WTC11 (cell line): ENCODE measurements at places on chromosomes 7 and 10.

GRCh38 chr7:95471071-95471470 lies 14.7 kb upstream of the ASB4 start:
- DNase-seq, result no peak

GRCh38 chr7:94414481-94414880 lies 19.8 kb downstream of the COL1A2 start:
- no peak for DNase-seq

DNA sequence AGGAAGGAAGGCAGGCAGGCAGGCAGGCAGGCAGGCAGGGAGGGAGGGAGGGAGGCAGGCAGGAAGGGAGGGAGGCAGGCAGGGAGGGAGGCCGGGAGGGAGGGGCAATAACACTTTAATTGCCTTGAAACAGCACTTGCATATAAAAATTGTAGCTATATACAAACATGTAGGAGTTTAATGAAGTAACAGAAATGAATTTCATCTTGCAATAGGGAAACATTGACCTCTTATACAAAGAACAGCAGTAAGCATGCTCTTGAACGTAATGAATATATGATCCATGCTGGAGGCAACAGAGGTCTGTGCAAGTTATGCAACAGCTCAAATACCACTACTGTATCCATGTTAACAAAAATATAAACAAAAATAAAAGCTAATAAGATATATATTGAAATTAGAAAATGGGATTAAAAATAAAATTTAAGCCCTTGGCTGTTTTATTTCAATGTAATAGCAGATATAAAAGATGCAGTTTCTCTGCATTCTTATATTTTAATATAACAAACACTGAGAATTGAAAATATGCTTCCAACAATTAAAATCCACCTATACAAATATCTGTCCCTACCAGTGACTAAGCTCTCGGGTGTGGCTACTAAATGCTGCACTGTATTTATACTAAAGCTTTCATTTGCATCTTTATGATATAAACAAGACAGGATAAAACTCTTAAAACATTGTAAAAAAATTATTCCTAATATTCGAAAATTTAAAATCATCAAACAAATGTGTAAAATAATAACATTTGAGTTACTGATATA lies 50.3 kb downstream of the CACNA2D1 start:
- no peak for DNase-seq

GRCh38 chr7:69208848-69209247 lies 389.4 kb upstream of the AUTS2 start:
- DNase-seq, result no peak

DNA sequence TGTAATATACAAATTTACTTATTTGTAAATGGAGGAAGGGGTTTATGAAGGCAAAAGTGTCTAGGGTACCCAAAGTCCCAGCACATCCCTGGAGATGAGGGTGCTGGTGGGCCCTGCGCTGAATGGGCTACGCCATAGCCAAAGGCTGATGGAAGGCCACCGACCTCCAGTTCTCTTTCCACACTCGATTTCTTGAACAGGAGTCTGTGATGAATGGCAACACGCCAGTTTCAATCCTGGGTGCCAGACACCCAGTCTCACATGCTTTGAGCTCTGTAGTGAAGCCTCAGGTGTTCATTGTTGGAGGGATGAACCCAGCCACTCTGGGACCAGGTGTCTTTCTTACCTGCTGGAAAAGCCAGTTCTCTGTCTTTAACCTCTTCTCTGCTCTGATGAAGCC lies 752 bp downstream of the LRMDA start:
- no peak for DNase-seq

- DNase-seq, result no peak
Measured at GRCh38 chr7:129401967-129402860, 32.0 kb upstream of the STRIP2 start.

- peak; percentile 78 for DNase-seq
Measured at GRCh38 chr7:140062528-140063299, at the start of gene PARP12. Gene PARP12 (minus strand): TSS chr7:140062951. CDS start chr7:140062847, 104 bp downstream.

- no peak for DNase-seq
Measured at GRCh38 chr7:70063371-70063770, 465.1 kb downstream of the AUTS2 start.

GRCh38 chr10:2541176-2541575 lies 526.2 kb upstream of the PFKP start:
- DNase-seq, result no peak

GRCh38 chr10:24891823-24892222 lies 60.6 kb downstream of the PRTFDC1 start:
- no peak for DNase-seq

DNA sequence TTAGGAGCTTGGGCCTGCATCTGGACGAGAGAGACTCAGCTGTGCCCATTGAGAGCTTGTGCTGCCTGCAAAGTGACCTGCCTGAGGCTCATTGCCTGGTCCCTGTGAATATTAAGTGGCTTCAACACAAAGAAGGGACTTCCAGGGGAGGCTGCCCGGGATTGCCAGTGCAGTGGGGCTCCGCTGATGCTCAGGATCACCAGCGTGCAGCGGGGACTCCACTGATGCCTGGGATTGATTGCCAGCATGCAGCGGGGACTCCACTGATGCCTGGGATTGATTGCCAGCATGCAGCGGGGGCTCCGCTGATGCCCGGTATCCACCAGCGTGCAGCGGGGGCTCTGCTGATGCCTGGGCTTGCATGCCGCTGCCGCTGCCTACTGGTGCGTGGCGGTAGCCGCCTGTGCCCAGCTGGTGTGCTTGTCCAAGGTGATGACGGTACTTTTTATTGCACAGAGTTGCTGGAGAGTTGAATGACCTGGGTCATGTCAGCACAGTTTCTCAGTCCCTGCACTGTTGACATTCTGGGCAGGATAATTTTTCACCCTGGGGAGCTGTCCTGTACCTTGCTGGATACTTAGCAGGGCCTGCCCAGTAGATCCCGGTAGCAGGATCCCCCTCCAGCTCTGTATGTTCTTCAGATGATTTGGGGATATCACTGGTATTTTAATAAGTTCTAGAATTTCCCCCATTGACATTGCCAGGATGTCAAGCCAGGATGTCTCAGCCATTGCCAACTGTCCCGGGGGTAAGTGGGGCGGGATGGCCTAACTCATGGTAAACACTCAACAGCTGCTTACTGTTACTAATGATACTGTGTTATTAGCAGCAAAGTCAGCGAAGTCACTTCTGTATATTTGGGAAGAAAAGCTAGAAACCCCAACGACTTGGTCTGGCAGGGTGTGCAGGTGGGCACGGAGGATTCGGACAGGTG lies 13.0 kb downstream of the DOCK1 start:
- DNase-seq, result no peak

DNA sequence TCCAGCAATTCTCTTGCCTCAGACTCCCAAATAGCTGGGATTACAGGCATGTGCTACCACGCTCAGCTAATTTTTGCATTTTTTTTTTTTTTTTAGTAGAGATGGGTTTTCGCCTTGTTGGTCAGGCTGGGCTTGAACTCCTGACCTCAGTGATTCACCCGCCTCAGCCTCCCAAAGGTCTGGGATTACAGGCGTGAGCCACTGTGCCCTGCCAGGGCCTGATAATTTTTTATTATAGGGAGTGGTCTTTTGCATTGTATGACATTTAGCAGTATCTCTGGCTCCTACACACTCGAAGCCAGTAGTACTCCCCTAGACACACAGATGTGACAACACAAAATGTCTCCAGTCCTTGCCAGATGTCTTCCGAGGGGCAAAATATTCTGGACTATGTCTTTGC lies 124.0 kb downstream of the DKK1 start:
- DNase-seq, result no peak

- DNase-seq, result no peak
Measured at GRCh38 chr10:101732096-101732495, 37.1 kb upstream of the FBXW4 start.

DNA sequence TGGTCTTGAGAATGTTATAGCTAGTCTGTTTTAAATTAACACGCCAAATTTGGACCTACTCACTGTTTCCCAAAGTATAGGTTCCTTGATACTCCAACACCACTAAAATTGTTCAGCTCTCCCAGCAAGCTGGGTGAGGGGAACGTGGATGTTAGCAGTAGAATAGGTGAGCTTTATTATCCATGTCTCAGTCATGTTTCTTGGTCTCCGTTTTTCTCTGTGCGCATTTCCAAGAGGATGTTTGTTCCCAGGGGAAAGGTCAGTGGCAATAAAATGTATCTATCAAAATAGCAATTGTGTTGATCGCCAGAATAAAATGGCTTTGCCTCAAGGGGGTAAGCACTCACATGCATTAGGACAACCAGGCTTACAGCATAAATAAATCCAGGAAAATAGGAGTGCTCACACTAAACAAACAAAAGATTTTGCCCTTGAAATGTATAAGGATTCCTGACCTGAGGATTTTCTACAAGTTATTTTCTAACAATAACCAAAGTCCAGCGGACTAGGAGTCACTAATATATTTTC lies 187.0 kb upstream of the C7orf33 start:
- no peak for DNase-seq

GRCh38 chr7:122803323-122803722 lies 82.9 kb downstream of the CADPS2 start:
- DNase-seq, result no peak

DNA sequence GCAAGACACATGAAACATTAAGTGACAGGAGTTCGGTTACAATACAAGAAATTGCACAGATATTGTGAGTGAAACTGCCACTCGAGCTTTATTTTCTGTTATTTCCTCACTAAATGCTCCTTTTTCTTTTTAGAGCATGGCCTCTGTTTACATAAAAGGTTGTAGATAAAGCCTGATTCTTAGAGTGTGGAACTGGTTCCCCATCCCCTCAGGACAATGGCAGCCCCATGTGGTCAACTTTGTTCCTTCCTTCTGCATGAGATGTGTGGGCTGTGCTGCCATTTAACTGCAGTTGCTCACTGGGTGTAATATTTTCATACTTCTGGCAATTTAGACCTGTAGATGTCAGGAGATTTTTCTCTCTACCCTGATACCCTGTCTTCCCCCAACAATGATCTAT lies 70.2 kb downstream of the LRGUK start:
- DNase-seq, result no peak

DNA sequence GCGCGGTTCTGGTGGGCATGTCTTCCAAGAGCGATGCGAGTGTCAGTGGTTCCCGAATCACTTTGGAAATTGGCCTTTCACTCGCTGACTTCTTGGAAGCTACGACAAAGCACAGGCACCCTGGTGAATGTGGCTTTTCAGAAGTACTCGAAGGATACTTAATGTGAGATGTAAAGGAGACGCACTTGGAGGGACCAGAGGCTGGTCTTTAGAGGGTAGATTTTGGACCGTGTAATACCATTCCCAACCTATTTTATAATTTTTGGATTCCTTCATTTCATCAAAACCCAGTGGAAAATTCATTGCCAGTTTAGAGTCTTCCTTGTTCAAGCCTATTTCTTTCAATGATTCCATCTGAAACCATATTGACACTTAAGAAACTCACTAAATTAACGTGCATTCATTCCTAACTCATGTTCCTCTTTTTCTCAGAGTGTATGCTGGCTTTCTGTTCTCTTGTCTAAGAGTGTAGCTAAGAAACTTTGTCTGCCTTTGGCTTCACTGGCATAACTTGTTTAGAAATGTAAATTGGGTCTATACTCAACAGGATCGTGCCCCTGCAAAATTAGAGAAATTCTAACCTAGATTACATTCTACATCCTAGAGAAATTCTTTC lies 645 bp upstream of the COPG2 start:
- DNase-seq, result peak; percentile 14

- DNase-seq, result no peak
Measured at GRCh38 chr7:44748948-44749731, 493 bp downstream of the ZMIZ2 start.

GRCh38 chr7:70237256-70237655 lies 639.0 kb downstream of the AUTS2 start:
- DNase-seq, result no peak

- DNase-seq, result no peak
Measured at GRCh38 chr10:131195116-131195515, 116.4 kb downstream of the TCERG1L start.

DNA sequence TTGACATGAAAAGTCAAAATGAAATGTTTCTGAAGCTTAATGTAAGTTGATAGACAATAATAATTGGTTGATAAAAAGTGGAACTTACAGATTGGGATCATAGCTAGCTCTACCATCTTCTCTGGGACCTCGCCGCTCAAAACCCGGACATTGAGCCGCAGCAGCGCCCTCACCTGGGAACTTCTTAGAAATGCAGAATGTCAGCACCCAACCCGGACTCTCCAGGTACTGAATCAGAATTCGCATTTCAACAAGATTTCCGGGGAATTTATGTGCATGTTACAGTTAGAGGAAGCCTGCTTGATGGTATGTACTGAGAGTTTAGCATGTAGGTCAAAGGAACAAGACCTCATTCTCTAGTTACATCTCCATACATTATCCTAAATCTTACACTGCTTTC lies 36.7 kb upstream of the ABLIM1 start:
- DNase-seq, result peak; percentile 71

DNA sequence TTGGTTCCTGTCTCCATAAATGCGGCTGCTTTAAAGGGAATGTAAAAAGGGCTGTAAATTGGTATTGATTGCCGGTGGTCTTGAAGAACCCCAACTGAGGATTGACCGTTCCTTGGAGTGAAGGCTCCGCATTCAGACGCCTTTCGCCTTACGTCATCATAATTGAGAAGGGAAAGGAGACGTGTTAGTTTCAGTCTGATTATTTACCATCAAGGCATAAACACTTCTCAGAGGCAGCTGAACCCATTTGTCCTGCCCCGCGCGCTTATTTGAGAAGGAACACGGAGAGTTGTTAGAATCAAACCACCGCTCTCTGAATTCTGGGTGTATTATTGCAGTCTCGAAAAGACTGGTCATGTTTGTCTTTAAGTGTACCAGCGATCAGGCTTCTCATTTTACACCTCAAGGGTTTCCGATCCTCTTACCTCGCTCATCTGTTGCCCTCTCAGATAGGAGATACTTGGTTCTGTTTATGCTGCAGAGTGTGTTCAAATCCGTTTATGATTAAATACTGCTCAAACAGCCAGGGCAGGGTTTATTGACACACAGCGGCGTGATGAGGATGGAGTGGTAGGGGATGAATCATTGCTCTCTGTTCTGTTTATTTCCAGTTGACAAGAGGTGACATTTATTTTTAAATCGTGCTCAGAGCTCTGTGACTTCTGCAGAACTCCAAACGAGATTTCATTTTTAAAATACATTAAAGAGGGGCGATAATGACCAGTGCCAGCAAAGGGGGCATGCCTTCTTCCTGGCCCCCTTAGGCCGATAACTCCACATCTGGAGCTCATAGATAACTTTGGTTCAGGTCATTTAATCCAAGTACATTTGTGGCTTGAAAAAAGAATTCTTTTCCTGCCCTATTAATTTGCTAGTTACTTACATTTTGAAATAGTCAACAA lies 30.4 kb downstream of the FOXK1 start:
- no peak for DNase-seq
